GM04503 (cell line): ENCODE measurements at places on chromosomes 11 and 22.

GRCh38 chr22:35274154-35274871 lies 17.0 kb downstream of the HMGXB4 start:
- DNase-seq: no peak

GRCh38 chr22:46417769-46418168 lies 82.3 kb downstream of the TRMU start:
- no peak for DNase-seq

DNA sequence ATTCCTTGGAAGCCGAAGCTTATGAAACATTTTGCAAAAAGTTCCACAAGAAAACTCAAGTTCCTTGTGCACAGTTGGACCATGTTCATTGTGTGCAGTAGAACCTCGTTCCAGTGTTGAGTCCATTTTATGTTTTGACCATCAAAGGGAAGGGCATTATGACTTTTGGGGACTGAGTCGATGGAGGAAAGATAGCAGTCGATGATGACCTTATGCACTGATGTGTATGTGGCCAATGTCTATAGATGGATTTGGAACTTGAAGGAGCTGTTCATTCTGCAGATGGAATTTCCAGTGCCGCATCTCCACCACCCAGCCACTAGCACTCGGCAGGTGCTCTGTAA lies 71.5 kb upstream of the IGLL5 start:
- no peak for DNase-seq

- DNase-seq: no peak
Observed at GRCh38 chr11:60871378-60872061, 4.2 kb downstream of the ZP1 start.

GRCh38 chr11:4095509-4096230 lies 1.1 kb downstream of the RRM1 start:
- peak; percentile 63 for DNase-seq

- no peak for DNase-seq
Observed at GRCh38 chr11:41665441-41666360, 206.2 kb upstream of the LRRC4C start.

- no peak for DNase-seq
Observed at GRCh38 chr11:125941619-125942611, 3.9 kb upstream of the VSIG10L2 start.
